ENCODE measurements at places on chromosomes 3 and 15.

- DNase-seq: no peak
Observed at GRCh38 chr3:52088445-52089367, 32.3 kb upstream of the DUSP7 start.

DNA sequence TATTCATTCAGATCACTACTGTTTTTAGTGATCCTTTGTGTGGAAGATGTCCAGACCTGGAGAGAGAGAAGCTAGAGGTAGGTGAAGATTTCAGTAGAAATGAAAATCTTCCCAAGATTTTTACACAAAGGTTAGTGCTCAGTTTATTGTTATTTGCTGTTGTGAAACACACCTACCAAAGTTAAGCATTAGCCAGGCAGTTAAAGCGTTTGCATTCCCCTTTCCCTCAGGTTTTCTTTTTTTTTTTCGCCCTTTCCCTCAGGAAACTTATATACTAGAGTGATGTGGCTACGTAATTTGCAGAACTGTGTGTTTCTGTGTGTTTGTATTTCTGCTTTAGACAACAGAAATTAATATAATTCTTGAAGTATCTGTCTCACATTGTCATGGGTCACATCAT is 34.5 kb downstream of the USP3 start:
- DNase-seq: no peak

GRCh38 chr3:53550005-53550620 is 55.7 kb downstream of the CACNA1D start:
- DNase-seq: no peak

DNA sequence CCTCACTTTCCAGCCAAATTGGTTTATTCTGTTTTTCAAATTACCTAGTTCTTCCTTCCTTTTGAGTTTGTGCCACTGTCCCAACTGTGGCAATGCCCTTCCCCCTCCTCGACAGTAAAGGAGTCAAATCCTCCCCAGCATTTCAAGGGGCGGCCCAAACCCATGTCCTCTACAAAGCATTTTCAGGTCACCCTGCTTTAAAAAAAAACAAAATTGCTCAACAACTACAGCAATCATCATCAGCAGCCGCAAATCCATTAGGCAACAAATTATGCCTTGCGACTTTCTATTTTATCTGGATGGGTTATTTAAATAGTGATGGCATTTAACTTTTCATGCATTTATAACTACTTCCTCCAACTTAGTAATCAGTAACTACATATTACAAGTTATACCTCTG is 32.7 kb downstream of the PLD1 start:
- no peak for DNase-seq

- DNase-seq: no peak
Observed at GRCh38 chr15:98445315-98445714, 203.0 kb upstream of the IGF1R start.

DNA sequence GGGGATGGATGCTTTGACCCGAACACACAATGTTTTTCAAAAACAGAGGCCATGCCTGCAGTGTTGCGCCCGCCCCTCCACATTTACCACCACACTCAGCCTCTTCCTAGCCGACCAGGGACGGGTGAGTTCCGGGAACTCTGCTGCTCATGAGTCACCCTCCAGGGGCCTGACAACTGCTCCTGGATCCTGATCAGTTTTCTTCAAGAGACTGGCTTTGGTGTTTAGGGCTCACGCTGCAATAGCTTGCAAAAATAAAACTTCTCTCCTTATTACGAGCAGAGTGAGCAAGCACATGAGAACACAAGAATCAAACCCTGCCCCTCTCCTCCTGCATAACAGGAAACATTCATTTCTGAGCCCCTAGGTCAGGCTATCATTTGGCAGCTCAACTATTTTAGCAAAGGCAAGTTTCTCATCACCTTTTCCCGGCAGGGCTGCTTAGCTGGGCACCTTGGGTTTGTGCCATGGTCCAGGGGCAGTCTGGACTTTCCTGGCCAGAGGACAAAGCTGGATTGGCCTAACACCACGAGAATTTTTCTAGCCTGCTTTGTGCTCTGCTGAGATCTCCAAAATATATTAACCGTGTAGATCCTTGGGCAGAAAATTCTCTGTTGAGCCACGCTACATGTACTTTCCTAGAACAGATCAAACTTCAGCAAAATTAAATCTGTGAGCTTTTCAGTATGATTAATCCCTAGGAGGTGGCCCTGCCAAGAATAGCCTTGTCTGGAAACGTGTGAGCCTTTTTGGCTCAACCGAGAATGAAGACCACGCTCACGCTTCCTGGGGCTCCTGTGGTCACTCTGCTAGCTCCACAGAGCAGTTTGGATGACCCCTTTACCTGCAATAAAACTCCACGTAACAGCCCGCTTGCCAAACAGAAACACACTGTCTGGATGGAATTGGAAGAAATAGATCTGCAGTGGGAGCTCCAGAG is 52.7 kb upstream of the SPATA12 start:
- DNase-seq: no peak

DNA sequence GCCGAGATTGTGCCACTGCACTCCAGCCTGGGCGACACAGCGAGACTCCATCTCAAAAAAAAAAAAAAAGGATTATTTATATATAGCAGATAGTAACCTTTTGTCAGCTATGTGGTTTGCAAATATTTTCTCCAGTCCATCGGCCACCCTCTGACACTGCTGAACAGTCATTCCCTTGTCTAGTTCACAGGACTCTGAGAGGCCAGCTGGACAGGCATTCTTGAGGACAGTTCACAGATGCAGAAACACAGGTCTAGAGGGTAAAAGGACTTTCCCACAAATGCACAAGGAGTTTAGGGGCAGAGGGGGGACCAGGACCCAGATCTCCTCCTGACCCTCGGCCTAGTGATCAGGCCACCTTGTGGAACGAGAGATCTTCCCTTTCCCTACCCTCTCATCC is 7.5 kb upstream of the TMEM40 start:
- no peak for DNase-seq

DNA sequence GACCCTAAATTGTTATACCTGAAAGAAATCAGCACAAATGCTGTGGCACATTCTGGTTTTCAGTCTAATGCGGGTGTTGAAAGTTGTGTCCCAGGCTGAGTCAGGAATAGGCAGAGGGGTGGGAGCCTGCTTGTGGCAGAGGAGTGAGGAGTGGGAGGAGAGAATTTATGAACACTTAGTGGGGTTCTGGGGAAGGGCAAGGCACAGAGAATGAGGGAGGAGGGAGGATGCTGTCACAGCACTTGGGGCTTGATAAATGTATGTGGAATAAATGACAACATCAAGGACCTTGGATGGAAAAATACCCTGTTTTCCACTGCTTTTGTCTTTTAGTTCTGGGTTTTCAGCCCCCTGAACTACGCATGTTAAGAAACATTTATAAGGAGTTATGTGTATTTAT is 49.3 kb downstream of the ZNF621 start:
- no peak for DNase-seq

DNA sequence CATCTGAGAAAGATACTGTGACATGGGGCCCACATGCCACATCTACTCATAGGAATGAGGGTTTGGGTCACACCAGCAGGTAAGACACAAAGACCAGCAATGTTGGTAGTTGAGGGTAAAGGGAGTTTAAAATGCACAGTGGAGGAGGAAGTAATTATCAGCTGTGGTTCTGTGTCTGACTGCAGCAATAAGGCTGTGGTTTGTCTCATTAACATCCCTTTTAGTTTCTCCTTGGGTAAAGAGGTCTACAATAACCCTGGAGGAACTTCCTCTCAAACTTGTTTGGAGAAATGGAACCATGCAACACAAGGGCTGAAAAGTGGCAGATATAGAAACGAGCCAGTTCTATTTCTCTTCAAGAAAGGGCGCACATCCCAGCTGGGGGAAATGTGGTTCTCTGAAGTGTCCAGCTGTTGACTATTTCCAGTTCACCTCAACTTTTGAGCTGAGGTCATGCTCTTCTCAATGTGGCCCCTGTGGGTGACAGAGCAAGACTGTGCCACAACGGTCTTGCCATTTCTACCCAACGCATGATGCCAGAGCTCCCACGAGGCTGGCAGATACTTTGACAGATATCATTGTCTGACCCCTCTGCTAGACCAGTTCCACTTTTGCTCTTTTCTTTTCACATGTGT is 234.3 kb downstream of the SQOR start:
- DNase-seq: no peak

DNA sequence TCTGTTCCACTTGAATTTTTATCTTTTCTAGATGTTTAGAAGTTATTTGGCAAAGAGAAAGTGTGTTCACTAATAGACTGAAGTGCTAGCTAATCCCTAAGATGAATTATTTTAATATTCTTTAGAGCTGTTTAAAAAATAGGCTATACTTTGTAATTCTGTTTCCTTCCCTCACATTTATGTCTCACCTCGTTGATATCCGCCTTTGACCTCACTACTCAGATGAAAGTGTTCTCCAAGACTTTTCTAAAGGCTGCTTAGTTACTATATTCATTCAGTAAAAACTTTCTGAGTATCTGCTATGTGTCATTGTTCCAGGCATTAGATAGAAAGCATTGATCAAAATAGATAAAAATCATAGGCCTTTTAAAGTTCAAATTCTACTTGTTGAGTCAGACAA is 38.3 kb downstream of the HMG20A start:
- DNase-seq: no peak

DNA sequence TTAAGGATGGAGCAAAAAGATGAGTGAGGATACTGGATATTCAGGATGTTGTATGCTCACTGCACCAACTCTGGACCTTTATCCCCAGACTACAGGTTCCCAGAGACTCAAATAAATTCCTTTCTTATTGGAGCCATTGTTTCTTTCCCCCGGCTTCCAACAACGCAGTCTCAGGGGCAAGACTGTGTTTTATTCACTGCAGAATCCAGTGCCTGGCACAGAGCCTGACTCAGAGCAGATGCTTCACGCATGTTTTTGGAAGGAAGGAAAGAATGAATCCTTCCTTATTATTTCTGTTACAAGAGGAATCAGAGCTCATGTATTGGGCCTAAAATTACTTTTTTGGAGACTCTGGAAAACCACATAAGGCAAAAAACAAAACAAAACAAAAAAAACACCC is 96.0 kb upstream of the VGLL4 start:
- DNase-seq: no peak

GRCh38 chr15:85959611-85960010 is 120.1 kb upstream of the AGBL1 start:
- DNase-seq: no peak
